ENCODE measurements at places on chromosomes 16 and 17.

DNA sequence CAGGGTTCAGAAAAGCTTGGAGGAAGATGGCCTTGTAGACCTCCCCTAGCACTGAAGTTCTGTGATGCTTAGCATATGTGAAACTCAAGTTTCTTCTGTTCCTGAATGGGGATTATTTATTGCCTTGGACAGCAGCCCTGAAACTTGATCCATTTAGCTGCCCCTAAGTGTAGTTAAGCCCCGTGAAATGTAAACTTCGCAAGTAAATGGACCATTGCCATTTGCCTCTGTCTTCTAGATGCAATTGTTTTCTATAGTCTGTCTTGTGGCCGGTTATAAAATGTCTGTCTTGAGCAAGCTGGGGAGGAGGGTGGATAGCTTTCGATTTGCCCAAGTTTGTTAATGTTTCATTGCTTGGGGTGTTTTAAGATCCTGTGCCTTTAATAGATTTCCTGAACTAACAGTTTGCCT, 261.8 kb downstream of the CDH13 start:
- no peak for DNase-seq

GRCh38 chr16:49510654-49511305, 137.2 kb downstream of the C16orf78 start:
- DNase-seq: no peak

- DNase-seq: peak; percentile 25
Observed at GRCh38 chr16:57757326-57757786, 21.8 kb downstream of the KATNB1 start.

GRCh38 chr16:71426069-71426879, 15.6 kb downstream of the TLE7 start:
- DNase-seq: peak; percentile 19

DNA sequence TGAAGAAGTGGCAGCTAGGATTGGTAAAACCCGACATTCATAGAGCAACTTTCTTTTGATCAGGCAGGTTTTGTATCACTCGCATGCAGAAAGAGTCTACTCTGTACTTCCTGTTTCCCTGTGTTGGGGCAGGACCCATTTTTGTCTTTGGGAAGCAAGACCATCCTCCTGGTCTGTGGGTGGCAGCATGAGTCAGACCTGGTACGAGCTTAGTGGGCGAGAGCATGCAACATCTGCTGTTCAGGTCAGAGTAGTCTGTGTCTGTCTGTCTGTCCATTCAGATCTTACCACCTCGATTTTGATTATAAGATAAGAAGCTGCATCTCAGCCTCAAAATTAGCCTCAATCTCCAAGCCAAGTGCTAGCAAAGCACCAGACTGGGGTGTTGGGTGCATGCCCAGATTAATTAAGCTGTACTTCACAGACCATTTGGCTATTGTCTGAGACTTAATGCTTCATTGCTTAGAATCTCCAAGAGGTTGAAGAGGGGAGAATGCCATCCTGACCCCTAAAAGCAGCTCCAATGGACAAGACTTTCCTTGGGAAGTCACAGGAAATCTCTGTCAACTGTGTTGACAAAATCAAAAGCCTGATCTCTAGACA, 110.9 kb downstream of the XYLT1 start:
- no peak for DNase-seq

GRCh38 chr16:86533767-86534351, 21.2 kb downstream of the MTHFSD start:
- DNase-seq: no peak

DNA sequence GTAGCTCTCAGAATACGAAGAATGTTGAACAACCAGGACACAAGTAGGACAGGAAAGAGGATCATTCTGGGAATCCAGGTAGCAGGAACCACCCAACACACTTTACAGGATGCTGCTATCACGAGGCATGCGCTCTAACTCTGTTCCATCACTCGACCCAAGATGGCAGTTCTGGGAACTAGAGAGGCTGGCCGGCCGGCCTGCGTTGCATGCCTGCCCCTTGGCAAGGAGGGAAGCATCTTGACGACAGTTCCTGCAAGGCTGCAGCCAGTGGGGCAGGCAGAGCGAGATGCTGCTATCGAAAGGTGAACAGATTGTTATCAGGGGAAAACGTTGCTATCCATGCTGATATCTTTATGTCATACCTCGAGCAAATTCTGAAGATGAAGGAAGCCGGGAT, 19.2 kb upstream of the SLC46A1 start:
- no peak for DNase-seq

DNA sequence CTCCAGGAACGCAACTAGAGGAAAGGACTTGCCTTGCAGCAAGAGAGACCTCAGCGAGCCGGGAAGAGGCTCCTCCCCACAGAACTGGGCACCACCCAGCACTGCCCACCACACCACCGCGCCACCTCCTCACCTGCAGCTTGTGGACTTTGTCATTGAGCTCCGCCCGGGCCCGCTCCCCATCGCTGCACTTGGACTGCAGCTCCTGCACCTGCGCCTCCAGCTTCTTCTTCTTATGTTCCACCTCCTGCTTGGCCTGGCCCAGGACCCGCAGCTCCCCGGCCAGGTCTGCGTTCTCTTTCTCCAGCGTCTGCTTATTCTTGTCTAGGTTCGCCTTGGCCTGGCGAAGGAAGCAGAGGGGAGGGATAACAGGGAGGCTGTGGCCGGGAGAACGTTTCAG, 76.7 kb downstream of the NDE1 start:
- no peak for DNase-seq

- DNase-seq: no peak
Observed at GRCh38 chr17:56596691-56597494, 3.4 kb downstream of the NOG start.

DNA sequence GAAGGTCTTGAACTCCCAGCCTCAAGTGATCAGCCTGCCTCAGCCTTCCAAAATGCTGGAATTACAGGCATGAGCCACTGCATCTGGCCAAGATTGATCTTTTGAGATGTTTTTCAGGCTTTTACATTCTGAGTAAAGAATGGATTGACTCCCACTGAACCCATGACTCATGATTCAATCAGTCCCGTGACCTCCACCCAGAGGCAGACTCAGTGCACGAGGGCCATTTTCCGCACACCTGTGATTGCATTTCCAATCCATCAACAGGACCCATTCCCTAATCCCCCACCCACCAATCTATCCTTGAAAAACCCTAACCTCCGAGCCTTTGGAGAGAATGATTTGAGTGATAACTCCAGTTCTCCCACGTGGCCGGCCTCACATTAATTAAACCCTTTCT, 40.4 kb upstream of the PRKCB start:
- no peak for DNase-seq

- DNase-seq: peak; percentile 62
Observed at GRCh38 chr16:52568983-52569690, 22.2 kb upstream of the TOX3 start.

DNA sequence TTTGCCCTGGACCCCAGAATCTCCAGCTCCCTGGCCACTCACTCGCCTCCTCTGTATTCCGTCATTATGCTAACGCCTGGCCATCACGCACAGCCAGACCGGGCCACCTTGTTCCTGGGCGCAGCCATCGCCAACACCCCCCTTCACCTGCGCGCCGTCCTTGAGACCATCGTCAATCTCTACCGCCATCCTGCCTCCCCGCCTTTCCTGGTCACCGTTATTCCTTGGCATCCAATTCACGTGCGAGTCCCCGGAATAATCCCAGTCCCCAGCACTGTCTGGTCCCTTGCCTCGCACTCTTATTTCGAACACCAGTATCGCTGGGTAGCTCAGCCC, 541 bp downstream of the VKORC1 start:
- DNase-seq: no peak

DNA sequence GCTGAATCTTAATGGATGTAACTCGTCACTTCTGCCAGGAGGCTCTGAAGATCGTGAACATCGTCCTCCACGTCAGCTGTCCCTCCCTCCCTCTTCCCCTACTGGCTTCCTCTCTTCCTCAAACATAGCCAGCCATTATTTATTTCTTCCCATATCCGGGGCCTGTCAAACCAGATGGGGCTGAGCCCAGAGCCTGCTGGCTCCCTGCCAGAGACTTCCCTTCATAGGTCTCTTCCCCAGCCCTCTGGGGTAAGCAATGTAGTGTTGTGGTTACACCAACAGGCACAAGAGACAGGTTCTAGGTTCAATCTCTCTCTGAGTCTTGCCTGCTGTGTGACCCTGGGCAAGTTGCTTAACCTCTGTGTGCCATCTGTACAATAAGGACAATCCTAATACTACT, 40.1 kb upstream of the ZFP90 start:
- peak; percentile 76 for DNase-seq

- no peak for DNase-seq
Observed at GRCh38 chr17:19273731-19274130, 36.6 kb downstream of the EPN2 start.

DNA sequence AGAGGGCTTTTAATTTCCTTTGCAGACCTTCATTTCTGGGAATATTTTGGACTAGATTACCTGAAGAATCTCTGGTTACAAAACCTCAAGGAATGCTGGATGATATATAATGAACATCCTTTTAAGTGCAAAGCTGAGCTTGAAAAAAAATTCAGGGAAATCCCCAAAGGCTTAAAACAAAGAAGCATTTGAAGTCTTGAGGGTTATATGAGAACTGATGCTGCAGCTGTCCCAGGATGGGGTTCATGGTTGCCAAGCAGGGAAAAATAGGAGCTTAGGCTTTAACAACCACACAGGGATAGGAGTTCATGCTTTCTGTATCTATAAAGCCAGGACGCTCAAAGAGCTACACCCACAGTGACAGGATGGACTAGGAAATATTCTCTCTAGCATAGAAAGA, 150.4 kb upstream of the IRX5 start:
- no peak for DNase-seq

- DNase-seq: no peak
Observed at GRCh38 chr16:72255786-72256185, 83.8 kb upstream of the PMFBP1 start.

GRCh38 chr17:14297161-14297851, 3.6 kb upstream of the HS3ST3B1 start:
- DNase-seq: no peak

GRCh38 chr16:86337138-86337537, 173.2 kb upstream of the FOXF1 start:
- no peak for DNase-seq

DNA sequence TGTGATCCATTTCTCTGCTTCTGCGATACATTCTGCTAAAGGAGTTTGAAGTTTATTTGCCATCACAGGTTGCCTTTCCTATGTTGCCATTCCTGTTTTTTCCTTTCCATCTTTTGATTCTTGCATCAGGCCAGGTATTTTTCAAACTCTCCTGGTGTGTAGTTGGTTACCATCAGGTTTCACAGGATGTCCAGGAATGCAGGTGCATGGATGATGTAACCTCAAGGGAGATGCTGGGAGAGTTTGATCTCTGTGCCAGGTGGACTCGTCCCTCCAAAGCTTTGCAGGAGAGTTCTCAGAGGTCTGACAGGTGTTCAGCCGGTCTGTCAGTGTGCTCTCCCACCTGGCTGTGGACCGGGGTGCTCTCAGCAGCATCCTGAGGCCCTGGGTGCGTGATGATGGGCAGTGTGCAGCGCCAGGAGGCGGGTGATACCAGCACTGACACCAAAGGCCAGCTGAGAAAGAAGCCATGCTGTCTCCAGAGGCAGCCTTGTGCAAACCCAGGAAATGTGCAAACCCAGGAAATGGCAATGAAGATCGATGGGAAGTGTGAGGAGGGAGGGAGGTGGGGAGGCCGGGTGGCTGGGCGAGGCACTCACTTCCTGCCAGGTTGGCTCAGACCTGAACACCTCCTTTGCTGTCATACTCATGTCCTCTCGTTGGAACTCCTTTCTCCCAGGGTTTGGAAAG, 1.7 kb downstream of the ATP2C2 start:
- DNase-seq: no peak

DNA sequence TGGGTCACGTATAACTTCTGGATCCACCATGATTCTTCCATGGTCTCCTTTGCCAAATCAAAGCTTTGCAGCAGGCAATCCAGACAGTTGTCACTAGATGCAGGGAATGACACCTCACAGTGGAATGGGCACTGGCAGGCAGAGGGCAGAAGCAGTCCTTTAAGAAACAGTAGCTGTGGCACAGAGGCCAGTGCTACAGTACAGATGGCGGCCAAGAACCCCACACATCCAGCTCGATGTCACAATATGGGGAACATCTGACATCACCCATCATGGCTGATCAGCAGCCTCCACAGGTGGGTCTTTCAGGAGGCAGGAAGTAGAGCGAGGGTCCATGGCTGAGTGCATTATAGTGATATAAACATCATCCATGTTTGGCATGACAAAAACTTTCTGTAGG, 18.8 kb upstream of the ERN1 start:
- no peak for DNase-seq

- no peak for DNase-seq
Observed at GRCh38 chr16:53968454-53968853, 264.5 kb downstream of the FTO start.

- DNase-seq: no peak
Observed at GRCh38 chr16:69727916-69728270, 1.5 kb upstream of the NQO1 start.

GRCh38 chr17:51445946-51446345, 185.6 kb downstream of the UTP18 start:
- no peak for DNase-seq

DNA sequence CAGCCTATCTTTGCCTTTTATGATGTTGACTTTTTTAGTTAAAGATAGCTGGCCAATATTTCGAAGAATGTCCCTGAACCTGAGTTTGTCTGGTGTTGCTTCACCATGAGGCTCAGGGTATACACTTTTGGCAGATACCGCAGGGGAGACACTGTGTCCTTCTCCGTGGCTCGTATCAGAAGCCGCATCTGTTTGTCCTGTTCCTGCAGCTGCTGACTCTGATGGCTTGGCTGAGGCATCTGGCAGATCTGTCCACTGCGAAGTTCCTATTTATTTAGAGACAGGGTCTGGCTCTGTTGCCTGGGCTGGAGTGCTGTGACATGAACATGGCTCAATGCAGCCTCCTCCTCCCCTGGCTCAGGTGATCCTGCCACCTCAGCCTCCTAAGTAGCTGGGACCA, 93.5 kb downstream of the CRISPLD2 start:
- DNase-seq: no peak

DNA sequence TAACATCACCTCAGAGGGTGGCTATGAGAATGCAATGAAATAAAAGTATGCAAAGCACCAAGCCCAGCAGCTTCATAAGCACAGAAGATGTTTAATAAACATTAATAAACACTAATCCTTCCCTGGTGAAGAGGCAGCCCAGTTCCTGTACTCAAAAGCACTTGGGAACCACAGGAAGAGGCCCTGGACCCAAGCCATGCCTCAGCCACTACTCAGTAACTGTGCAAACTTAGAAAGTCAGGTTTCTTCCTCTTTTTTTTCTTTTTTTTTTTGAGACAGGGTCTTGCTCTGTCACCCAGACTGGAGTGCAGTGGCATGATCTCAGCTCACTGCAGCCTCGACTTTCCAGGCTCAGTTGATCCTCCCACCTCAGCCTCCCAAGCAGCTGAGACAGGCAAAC, 5.3 kb downstream of the ARHGAP17 start:
- DNase-seq: no peak

DNA sequence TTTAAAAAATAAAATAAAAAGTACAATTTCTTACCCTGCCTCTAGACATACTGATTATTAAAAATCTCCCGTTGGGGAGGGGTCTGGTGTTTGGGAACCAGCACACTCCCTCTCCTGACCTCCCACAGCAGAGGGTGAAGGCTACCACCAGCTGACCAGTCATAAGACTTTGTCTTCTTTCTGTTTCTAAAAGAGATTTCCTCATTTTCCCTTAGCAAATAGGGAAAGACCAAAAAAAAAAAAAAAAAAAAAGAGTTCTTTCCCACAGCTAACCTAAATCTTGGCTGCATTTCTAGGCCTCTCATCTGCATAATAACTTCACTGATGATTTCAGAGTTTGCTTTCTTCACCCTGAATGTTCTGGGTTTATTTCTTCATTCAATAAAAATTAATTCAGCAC, 30.3 kb downstream of the CDK5RAP3 start:
- no peak for DNase-seq
